ENCODE measurements at places on chromosomes 4 and X.

- DNase-seq = no peak
Observed at GRCh38 chr4:148015058-148015457, 283.2 kb downstream of the ARHGAP10 start.

DNA sequence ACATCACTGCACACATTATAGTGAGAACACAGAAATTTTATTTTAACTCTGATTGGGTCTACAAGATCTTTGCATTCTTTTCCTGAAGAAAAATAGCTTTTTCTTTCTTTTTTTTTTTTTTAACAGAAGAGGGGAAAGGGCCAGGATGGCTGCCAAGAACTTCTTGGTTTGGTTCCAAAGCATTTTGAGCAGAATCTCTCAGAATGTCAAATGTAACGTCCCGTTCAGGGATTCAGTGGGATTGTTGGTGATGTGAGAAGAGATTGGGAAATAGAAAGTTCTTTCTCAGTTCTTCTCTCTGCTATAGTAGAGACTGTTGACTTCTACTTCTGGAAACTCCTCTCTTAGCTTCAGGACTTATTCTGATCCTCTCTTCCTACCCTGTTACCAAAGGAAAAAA is 70.9 kb upstream of the CBR4 start:
- DNase-seq = no peak

- no peak for DNase-seq
Observed at GRCh38 chrX:131675596-131676194, 131.8 kb downstream of the OR13H1 start.

DNA sequence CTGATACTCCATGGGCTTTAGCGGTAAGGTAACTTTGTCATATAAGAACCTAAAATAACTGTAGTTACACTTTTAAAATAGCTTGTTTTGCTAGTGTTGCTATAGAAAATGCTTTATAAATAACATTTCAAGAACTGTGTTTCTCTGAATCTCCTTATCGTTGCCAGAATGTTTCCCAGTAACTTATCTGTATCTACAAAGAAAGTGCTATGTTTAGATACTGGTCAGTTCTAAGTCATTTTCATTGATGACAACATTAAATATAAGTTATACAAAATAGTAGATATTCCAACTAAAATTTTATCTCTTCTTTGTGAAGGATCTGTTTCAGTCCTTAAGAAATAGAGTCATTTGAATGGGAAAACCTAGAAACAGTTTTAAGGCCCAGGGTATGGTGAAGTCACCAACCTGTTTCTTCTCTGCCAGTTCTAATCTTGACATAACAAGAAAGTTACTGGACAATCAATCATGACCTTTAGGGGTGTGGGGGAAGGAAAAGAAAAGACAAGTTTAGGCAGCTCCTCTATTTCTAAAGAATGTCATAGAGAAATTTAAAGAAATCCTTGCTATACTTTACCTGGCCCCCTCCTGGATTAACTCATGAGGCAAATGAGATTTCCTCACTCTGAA is 425.9 kb downstream of the RPA4 start:
- no peak for DNase-seq

- DNase-seq = no peak
Observed at GRCh38 chr4:1864076-1865008, 6.9 kb upstream of the NSD2 start.

DNA sequence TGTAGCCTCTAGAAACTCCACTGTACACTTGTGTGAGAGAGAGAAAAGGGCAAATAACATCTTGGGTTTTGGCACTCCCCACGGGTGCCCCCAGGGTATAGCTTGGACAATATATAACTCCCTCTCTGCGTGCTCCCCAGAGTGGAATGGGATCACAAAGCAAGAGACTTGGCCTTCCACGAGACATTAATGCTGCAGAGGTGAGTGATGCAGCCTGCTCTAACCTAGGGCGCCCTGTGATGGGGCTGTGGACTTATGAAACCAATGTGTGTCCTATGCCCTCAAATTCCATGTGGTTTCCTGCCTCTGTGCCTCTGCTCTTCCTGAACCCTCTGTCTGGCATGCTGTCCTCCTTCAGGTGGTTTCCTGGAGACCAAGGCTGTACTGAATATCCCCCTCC is 22.0 kb upstream of the FAM9C start:
- no peak for DNase-seq

- no peak for DNase-seq
Observed at GRCh38 chr4:153371701-153372234, 27.3 kb downstream of the MND1 start.

DNA sequence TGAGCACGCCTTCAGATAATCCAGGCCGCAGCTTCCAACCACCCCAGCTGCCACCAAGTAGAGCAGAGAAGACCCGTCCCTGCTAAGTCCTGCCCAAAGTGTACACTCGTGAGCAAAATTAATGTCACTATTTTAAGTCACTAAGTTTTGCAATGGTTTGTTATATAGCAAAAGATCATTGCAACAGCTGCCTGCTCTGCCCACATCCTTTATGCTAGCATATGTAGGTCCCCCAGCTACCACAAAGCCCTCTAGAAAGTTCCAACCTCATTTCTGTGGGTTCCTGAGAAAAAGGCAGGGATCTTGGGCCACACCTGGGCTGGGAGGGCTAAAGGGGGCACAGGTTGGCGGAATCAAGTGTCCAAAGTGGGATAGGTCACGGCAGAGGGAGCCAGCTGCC is 346.9 kb downstream of the BCOR start:
- no peak for DNase-seq

GRCh38 chr4:141132072-141132708 is 1.1 kb downstream of the RNF150 start:
- DNase-seq = no peak

DNA sequence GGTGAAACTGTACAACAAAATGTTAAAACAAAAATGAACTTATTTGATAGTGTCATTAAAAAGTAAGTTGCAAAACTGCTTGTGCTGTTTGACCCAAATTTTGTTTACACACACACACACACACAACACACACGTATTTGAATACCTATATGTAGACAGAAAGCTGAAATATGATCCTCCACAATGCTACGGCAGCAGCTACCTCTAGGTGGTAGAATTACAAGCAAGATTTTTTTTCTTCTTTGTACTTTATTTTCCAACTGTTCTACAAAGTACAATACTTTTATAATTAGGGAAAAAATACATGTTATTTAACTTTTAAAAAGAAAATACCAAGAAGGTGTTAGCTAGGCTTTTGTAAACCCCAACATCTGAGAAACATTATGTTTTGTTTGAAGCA is 1.2 kb downstream of the CYTL1 start:
- no peak for DNase-seq

GRCh38 chr4:163556650-163557391 is 62.3 kb downstream of the TMA16 start:
- no peak for DNase-seq

DNA sequence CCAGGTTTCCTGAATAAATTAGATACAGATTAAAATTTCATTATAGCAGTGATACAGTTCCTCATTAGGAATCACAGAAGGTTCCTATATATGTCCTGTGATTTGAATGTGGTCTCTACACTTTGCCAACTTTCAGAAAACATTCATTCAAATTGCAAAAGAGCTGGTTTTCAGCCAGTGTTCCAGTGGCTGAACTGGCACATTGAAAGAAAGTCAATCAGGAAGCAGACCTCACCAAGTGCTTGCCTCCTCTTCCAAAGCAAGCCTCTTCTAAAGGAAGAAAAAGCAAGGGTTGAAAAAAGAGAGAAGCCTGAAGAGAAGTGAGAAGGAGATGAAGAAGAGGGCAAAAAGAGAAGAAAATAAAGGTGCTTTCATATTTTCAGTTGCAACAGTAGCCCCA is 12.7 kb downstream of the KLHL34 start:
- DNase-seq = no peak

DNA sequence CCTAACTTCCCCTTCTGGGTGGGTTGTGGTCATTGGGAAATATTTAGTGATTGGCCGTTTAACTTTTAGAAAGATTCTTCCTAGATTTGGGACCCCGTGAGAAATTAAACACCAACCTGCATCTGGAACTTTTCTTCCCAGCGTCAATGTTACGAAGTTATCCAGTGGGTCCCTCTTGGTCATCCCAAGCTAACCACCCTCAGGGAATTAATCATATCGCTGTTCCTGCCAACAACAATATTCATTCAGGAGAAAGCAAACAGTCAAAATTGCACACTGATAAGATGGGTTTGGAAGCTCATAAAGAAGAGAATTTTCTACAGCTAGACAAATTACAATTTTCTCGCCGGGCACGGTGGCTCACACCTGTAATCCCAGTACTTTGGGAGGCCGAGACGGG is 121.2 kb upstream of the STX18 start:
- no peak for DNase-seq

DNA sequence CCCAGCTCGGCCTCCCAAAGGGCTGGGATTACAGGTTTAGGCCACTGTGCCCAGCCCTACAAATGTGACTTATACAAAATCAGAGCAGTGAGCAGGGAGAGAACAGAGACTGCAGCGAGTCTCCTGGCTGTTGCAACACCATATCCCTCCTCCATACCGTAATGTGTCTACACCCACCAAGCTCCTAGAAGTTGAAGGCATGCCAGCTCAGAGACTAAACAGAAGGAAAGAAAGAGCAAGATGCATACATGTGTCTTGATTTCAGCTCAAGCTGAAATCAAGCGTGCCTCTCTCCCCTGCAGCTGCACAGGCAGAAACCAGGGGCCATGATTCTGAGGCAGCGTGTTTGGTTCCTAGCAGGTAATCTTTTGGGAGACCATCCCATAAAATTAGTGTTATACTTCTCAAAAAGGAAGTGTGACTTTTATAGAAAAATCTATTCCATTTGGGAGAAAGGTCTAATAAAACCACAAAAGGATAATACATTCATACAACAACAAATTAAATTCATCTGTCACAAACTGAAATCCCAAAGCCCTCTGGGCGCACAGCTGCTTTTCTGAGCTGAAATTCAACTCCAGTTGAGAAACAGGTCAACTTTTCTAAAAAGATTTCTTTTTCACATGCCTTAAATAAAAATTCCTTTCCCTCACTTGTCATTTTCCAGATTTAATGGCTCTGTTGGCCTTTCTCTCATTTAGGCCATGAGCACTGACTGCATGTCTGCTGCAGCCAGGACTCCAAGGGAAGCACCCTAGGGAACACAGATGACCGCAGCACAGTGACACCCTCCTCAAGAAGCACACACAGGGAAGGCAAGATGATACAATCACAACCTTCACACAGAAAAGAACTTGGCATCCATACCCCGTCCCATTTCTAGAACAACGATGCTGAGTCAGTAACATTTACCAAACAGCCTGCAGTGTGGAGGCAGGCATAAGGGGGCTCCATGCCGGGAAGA is 34.4 kb downstream of the AFAP1 start:
- DNase-seq = no peak

DNA sequence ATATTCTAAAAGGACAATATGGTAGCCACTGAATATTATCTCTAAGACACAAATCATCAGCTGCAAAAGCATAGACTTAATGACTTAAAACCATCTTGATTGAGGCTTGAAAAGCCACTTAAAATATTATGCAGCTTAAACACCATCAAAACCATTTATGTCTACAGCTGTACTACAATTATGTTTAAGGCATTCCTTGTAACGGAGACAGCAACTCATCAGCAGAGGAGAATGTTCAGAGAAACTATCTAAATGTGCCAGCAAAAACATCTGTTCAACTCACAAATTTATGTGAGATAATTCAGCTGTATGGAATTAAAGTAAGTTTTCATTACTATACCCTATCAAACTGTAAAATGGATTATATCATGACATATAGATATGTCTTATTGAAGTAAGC is 147.9 kb upstream of the CTSO start:
- DNase-seq = no peak

- no peak for DNase-seq
Observed at GRCh38 chr4:112854420-112854819, 195.0 kb upstream of the ANK2 start.

DNA sequence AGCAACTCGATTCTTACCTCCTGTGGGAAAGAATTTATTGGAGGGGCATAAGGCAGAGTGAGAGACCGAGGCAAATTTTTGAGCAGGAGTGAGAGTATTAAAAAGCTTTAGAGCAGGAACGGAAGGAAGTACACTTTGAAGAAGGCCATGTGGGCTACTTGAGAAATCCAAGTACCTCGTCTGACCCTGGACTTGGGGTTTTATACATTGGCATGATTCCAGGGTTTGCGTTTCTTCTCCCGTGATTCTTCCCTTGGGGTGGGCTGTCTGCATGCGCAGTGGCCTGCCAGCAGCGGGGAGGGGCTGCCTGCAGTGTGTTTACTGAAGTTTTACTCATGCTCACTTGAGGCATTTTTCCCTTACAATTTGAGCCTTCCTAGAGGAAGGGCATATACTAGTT is 3.4 kb downstream of the GALNT7 start:
- DNase-seq = no peak

DNA sequence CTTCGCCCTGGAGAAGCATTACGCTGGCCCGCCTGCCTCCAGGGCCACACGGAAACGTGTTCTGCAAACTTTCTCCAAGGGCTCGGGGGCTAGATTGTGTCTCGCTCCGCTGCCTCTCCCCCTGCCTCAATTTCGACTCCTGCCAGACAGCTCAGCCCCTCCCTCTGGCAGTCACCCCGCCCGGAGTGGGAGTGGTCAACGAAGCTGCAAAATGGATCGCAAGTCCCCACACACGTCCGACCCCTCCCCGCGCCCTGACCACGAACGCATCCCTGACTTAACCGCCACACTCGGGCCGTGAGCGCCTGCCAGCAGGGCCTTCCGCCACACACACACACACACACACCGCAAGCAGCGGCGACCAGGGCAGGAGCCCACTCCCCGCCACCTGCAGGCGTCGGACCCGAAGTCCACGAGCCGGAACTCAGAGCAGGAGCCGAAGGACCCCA is 47.0 kb upstream of the NKAP start:
- DNase-seq = no peak

DNA sequence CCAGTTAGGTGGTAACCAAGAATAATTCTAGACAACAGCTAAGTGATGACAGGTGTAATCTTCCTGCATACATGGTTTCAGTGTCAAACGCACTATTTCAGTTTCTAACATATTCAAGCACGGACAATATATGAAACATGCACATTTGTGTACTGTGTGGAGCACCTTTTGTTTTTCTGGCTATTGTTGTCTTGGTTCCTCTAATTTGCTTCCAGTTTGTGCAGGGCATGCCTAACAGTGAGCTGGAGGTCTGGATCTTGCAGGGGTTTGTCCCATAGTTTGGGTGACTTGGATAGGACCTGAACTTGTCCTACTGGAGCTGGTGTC is 70.5 kb upstream of the TBC1D9 start:
- no peak for DNase-seq

DNA sequence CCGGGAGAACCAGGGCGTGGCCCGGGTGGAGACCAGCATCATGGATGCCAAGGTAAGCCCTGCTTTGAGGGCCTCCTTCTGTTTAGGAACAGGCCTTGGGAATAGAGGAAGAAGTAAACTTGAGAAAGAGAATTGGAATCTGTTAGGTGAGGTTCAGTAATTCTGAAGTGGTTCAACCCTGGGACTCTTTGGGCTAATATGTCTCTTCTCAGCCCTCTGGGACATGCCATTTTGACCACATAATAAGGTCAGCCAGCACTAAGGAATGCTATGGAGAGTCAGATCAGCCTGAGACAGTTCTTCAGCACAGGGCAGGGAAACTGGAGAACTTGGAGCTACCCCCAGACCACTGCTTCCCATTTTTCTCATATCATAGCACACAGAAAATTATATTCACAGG is 63.3 kb upstream of the PRPS1 start:
- DNase-seq = no peak

- no peak for DNase-seq
Observed at GRCh38 chrX:36160081-36160480, 240.5 kb downstream of the CFAP47 start.

All from activated T-cell treated with anti-CD3 and anti-CD28 coated beads, Interleukin-2, amount 50 U/mL, for 4 hours (primary cell).